ENCODE measurements at places on chromosomes 1 and 21. TPM values are rescaled to one million over a fixed set of nuclear protein-coding genes. Genes with fewer than 3 reads are reported as not detected.

PIGK gene
- total RNA-seq = 56.6 TPM

OR10T2 gene
- not detected for total RNA-seq

LIN28A gene
- not detected for total RNA-seq

RGS16 gene
- total RNA-seq = not detected

ERICH3 gene
- total RNA-seq = not detected

AJAP1 gene
- total RNA-seq = not detected
